ENCODE measurements at places on chromosomes 7 and 10.

DNA sequence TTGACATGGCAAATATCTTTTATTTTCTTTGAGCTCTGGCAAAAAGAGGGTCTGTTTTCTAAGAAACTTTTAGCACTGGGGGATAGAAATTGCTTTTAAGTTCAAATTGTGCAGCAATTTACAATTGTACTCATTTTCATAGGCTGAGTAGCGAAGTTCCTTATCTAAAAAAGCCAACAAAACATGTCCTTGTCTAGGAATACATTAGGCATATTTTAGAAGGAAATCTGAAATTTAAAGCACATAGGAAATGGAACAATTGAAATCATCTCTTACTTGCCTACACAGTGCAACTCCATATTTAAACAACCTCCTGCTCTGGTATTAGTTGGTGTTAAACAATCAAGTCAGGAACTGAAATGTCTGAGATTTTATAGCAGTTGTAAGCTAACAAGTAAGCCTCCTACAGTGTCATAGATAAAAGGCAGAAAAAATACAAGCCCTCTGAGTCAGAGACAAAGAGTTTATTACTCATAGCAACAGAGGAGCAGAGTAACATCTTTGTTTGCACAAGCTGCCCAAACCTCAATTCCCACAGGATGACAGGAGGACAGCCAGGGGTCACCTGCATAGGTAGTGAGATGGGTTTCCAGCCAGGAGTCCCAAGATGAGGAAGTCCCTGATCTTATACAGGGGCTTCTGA, 280.2 kb upstream of the HGF start:
- no peak for DNase-seq

GRCh38 chr7:79933144-79933543, 201.5 kb upstream of the GNAI1 start:
- no peak for DNase-seq

- no peak for DNase-seq
Observed at GRCh38 chr10:28924717-28925116, 247.4 kb downstream of the BAMBI start.

- DNase-seq = no peak
Observed at GRCh38 chr10:130737621-130738020, 573.9 kb downstream of the TCERG1L start.

DNA sequence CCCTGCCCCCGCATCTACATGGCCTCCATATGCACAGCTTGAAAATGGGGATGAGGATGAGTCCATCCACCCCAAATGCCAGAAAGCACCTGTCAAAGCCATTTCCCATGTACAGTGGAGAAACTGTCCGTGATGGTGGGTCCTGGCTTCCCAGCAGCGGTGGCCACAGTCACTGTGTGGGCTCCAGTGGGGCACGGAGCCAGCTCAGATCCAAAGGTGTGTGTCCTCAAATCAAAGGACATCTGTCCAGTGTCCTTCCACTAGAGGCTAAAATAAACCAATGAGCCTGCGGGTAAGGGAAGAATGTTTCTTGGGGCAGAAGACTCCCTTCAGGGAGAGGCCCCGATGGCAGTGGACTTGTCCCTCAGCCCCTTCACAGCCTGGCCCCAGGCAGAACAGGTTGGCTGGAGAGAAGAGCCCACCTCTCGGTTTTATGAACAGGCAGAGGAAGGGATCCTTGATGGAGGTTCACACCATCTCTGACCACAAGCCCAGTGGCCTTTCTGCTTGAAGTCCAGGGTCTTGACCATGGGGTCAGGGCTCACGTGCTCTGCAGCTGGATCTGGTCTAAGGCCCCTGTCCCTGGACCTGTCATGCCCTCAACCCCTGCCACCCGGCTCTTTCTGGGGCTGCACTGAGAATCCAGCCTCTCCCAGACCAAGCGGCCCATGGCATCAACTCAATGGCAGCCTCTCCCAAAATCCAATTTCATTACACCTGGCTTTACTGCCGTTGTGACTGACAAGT, 106.9 kb downstream of the TCERG1L start:
- no peak for DNase-seq

Measured in CD4-positive, alpha-beta T cell treated with Interleukin-15 for 4 hours (primary cell).